ENCODE measurements at places on chromosomes 2 and 18.

DNA sequence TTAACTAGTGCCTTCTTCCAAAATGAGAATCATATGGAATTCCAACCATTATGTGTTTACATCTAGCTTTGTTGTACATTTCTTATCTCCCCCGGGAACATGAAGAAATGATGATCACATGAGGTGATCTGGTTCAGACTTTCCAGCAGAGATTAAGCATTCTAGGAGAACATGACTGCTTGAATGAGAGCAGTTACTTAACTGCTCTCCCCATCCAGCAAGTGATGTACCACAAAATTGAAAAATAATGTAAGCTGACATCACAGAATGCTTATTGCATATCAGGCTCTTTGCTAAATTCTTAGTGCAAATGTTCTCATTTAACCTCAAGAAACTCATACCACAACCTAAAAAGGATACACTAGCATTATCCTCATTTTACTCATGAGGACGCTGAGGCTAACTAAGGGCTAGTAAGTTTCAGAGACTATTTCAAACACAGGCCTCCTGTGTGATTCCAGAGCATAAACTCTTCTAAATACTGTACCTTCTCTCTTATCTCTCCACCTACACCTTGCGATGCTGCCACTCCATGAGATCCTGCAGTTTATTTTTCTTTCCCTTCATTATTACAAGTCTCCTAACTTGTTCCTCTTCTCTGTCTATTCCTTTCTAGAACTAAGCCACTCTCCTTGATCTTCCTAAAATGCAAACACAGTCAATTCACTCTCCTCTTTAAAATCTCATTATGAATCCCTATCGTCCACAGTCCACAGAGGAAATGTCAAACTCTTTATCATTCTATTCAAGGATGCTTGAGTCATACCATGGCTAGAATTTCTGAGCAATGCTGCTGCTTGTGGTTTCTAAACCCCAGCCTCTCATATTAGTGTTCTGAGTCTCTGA lies 1224.8 kb upstream of the ZEB2 start:
- DNase-seq = peak; percentile 92

DNA sequence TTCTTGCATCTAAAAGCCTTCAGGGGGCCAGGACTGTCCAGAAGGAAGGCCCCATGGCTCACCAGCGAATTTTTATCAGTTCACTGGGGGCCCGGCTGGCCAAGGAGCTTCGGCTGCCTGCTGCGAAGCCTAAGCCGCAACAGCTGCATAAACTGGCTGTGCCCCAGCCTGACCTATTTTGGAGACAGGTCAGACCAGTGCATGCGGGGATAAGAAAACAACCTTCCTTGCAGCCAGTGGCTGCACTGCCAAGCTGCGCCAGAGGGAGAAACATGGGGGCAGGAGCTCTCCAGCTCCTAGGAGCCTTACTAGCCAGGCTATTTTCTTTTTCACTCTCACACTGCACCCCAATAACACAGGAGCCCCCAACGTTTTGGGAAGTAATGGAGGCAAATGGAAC lies 15.2 kb downstream of the PAX3 start:
- no peak for DNase-seq

- DNase-seq = peak; percentile 97
Measured at GRCh38 chr18:58314284-58314683, 270.3 kb downstream of the NEDD4L start.

DNA sequence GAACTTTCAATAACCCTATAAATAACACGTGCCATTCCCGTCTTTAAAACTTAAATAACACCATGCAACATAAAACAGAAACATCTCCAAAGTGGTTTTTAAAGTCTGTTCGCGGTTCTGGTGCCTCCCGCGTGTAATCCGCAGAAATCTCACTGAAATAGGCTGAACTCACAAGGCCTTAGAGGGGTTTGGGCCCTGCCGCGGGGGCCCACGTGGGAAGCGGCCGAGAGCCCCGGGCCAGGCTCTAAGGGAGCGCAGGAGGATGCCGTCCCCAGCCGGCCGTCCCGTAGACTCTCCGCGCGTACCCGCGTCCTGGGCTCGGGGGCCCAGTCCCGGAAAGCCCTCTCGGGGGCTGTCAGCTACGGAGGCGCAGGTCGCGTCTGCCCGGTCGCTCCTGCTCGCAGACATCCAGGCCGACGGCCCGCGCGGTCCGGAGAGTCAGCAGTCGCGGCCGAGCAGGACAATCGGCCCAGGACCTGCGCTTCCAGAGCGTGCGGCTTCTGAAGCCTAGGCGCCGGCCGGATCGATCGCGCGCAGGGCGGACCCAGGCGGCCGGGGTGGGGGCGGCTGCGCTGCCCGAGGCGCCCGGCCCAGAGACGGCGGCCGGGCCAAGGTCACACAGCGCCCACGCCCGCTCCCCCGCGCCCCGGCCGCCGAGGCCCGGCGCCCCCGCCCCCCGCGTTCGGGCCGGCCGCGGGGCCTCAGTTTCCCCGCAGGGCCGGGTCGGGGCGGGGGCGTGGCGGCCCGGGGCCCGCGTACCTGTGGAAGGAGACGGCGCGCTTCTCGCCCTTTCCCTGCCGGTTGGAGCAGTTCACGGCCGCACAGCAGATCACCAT lies 558 bp downstream of the THAP4 start:
- peak; percentile 79 for DNase-seq

DNA sequence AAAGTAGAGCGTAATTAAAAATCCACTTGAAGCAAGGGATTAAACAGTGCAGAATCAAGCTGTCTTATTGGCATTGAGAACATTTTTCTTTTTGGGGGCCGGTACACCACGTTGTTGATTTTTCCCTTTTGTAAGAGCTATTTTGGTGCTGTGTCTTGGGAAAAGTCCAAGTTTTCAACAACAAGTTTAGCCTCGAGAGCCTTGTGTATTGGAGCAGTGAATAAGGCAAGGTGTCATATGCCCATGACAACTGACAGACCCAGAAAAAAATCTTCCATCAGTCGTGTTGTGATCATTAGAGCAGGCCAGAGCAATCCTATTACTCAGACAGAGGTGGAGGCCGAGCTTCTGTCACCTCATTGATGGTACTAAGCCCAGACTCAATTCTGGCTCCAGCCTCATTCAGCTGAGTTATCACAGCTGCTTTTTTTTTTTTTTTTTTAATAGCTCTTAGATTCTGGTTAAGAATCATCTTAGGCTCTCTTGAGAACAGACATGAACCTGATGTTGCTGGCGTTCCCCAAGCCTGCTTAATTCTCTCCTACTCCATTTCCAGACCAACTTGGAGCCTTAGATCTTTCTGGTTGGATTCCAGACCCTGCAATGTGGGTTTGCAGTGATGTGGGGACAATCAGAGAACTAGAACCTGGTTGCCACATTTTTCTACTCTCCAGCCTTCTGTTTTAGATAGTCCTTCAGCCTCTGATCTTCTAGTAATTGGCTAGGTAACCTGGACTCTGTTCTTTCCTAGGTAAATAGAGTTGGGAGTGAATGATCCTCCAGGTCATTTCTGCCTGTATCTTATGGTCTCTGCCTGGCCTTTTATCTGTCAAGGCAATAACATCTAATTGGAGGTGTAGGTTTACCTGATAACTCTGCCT lies 43.1 kb downstream of the MOGAT1 start:
- DNase-seq = no peak

GRCh38 chr2:236061497-236061896 lies 106.7 kb downstream of the GBX2 start:
- no peak for DNase-seq

DNA sequence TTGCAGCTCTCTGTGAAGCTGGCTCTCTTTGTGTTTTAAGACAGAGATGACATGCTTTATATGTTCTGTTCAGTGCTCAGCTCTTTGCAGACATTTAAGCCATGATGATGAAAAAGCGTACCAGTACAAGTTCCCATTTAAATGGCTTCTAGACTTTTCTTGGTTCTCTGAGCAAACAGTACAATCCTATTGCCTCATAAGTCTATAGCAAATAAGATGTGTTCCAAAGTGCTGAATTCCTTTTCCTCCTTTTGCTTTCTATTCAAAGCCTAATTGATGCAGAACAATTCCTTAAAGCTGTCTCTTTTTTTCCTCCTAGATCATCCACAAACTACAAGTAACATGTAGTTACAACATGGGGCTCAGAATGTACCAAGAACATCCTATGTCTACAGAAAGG lies 168.8 kb upstream of the SPATS2L start:
- DNase-seq = no peak

DNA sequence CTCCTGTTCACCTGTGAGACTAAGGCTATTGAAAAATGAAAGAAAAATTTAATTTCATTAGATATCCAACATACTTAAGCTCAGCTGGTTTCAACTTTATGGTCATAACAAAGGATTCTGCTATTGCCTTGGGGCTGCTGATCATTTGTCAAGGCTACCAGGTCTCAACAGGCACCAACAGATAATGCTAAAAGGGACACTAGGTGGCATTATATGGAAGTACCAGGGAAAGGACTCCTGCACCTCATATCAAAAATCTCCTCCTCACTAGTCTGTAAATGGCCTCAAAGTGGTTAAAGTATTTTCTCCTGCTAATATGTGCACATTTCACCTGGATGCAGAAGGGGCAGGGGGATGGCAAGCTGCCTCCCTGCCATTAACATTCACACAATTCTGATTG lies 167.9 kb upstream of the REG3A start:
- no peak for DNase-seq

GRCh38 chr2:100624536-100624935 lies 61.7 kb downstream of the PDCL3 start:
- DNase-seq = no peak

GRCh38 chr18:43004421-43004820 lies 111.1 kb downstream of the RIT2 start:
- no peak for DNase-seq

- no peak for DNase-seq
Measured at GRCh38 chr2:45124456-45124855, 115.2 kb upstream of the SIX2 start.

DNA sequence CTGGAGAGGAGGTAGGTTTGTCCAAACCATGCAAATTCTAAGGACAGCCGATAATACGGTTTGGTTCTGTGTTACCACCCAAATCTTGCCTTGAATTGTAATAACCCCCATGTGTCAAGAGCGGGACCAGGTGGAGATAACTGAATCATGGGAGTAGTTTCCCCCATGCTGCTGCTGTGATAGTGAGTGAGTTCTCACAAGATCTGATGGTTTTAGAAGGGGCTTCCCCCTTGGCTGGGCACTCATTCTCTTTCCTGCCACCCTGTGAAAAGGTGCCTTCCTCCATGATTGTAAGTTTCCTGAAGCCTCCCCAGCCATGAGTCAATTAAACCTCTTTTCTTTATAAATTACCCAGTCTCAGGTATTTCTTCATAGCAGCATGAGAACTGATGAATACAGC lies 295.2 kb downstream of the NBAS start:
- DNase-seq = no peak

- DNase-seq = no peak
Measured at GRCh38 chr2:169736902-169737301, 3.3 kb downstream of the KLHL23 start.

GRCh38 chr2:163774862-163775261 lies 39.1 kb upstream of the FIGN start:
- peak; percentile 97 for DNase-seq

DNA sequence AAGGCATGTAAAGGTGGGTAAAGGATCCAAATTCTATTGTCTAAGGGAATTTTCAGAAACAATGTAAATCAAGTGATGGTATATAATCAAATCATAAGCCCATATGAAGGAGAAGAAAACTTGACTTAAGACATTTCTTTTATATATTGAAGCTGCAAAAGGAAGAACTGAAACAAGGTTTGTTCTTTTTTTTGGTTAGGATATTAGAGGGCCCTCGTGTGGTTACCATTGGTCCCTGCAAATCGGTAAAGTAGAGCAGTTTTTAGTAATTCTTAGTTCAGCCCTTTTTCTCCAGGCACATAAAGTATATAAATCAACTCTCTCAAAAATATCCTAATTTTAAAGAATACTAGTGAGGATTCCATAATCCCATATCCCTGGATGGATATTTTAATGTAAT lies 105.6 kb upstream of the STK17B start:
- DNase-seq = peak; percentile 70

DNA sequence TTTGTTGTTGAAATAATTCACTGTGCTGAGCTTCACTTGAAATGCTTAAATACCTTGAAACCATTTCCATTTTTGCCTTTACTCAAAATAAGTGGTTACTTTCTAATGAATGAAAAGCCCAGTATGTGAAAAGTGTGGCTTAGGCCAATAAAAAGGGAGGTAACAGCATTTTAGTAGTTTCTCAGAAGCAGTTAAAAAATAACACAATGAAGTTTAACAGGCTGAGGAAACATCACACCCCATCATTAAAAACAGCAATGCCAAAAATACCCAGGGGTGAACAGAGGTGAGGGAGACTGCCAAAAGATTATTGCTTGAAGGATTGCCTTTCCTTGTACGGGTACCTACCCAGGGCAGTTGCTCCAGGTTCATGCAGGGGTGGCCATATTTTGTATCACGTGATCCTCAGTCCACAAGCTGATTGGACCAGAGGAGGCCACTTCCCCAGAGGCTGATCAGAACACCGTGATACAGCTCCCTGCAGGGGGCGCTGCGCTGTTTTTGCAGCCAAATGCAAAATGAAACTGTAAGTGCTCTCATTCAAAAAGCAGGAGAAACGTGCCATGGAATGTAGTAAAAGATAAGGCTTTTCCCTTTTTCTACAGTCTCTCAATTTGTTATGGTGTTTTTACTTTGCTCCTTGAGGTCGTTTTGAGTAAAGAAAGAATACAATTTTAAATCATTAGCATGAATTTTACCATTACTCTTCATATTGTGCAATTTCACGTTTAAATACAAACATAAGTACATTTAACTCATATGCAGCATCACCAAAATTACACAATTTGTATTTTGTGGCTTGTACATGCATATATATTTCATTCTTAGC lies 70.2 kb upstream of the SH3BP4 start:
- DNase-seq = peak; percentile 77

- peak; percentile 21 for DNase-seq
Measured at GRCh38 chr2:61045999-61046398, 19.7 kb upstream of the SANBR start.

- DNase-seq = peak; percentile 87
Measured at GRCh38 chr2:65662654-65663432, 230.4 kb upstream of the SPRED2 start.

GRCh38 chr18:25240420-25240770 lies 111.6 kb downstream of the ZNF521 start:
- no peak for DNase-seq

- DNase-seq = peak; percentile 89
Measured at GRCh38 chr2:96353032-96353561, 17.5 kb downstream of the NCAPH start.

- DNase-seq = no peak
Measured at GRCh38 chr2:239233576-239233975, 167.2 kb downstream of the HDAC4 start.

GRCh38 chr18:48828194-48828545 lies 122.6 kb downstream of the SMAD7 start:
- no peak for DNase-seq

- DNase-seq = no peak
Measured at GRCh38 chr2:1987379-1987778, 243.1 kb upstream of the PXDN start.

Data from GM23248 (cell line).